ENCODE measurements at places on chromosomes 4 and X.

DNA sequence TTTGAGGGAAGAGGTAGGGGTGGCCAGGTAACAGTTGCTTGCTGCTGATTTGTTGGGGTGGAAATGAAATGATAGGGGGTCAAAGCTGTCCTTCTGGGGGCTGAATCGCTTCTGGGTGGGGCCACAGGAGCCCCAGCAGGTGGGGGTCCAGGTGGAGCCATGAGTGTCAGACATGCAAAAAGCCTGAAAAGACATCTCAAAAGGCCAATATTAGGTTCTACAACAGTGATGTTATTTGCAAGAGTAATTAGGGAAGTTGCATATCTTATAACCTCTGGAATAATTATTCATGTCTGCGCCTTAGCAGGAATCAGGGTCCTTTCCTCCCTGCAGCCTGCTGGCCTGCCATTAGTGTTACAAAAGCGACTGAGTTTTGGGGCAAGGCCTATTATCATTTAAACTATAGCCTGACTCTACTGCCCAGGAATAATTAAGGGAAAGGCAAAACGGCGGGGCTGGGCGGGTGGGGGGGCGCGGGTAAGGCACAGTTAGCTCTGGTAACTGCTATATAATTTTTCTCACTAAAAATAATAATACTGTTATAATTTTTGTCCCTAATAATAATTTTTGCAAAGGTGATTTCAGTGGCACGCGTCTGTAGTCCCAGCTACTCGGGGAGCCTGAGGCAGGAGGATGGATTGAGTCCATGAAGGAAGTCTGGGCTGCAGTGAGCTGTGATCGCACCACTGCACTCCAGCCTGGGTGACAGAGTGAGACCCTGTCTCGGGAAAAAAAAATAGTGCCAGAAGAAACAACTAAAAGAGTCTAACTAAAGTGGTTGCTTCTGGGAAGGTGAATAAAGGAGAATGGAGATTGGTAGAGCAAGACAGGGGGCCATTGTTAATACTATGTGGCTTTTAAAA is 145.7 kb downstream of the MAGEB17 start:
- DNase-seq: no peak

DNA sequence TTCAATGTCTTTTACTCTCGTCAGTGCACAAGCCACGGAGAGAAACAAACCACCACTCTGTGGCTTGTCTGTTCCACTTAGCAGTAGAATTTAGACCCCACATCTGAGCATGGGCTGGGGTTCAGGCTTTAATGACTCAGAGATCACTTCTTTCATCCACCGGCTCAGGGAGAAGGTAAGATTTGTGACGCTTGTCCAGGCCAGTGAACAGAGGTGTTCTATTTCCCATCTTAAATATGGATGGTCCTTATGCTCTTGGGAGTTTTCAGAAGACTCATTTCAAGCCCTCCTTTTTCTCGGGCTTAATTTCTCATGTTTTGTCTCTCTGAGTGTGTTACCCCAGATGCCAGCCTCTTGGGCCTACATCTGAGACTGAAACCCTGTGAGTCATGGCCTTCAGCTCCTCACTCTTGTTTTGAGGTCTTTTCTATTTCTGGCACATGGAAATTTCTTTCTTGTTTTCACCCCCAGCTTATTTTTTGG is 127.4 kb upstream of the SFRP2 start:
- DNase-seq: no peak

DNA sequence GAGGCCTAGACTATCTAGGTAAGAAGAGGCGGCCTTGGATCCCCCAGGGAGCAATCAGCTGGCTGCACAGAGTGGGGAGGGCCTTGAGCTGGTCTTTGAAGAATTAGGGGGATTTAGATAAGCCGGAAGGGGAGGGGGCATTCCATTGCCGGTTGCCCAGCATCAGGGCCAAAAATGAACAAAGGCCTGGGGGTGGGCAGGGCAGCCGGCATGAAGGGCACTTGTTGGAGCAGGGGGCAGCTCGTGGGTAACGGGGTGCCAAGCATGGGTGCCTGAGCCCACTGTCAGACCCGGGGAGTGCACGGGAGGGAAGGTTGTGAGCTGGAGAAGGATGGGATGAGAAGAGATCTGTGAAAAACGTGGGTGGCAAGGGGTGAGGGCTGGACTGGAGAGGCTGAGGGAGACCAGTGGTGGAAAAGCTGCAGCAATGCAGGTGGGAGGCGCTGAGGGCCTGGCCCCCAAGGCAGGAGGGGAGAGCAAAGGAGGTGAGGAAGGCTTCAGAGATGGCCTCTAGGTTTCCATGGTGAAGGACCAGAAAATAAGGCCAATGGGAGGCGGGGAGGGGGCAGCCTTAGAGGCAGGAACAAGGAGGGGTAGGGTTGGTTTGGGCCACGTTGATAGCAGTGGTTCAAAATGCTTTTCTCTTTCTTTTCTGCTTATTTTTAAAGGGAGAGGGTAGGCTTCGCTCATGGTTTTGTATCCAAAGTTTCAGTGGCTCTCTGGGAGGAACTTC is 8.6 kb downstream of the KLF3 start:
- no peak for DNase-seq

GRCh38 chr4:103374306-103374705 is 176.2 kb upstream of the CENPE start:
- DNase-seq: no peak

DNA sequence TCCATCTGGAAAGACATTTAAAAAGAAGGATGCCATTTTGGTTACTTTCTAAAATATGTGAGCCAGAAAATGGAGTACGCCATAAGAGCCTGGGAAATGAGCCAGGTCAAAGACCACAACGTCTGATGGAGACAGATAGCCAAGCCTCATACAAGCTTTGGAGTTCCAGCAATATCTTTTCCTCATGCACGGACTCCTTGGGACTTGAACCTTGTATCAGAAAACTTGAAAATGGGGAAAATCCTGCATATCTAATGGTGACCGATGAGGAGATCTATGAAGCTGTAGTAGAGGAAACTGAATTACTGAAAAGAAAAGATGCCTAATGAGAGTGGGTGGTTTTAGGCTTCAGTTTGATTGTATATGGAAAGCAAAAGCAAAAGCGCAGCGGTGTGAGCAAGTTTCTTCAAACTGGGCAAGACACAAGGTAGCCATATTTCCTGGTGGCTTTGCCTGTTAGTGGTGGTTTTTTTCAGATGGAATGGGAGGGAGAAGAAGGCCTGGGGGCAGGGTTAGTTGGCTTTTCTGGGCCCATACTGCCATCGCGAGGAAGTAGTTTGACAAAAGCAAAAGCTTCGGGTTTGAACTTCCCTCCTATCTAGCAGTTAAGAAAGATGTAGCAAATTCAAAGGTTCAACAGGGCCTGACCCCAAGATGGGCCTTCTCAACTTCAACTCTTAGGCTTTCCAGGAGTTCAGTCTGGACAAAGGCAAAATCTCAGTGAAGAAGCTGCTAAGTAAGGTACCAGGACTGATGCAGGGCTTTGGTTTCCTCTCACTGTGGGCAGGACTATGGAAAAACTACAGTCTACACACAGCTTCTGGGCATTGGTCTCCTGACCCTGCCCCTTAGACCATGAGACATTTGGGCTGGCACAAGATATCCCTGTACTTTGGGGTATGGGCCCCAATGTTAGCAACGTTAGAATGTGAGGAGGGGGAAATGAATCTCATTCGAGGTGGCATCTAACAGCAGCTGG is 210.0 kb upstream of the STK26 start:
- DNase-seq: no peak

GRCh38 chr4:176102414-176103063 is 36.9 kb downstream of the WDR17 start:
- no peak for DNase-seq

- no peak for DNase-seq
These were observed 106.9 kb downstream of the PPARGC1A start for GRCh38 chr4:23782778-23783437.

DNA sequence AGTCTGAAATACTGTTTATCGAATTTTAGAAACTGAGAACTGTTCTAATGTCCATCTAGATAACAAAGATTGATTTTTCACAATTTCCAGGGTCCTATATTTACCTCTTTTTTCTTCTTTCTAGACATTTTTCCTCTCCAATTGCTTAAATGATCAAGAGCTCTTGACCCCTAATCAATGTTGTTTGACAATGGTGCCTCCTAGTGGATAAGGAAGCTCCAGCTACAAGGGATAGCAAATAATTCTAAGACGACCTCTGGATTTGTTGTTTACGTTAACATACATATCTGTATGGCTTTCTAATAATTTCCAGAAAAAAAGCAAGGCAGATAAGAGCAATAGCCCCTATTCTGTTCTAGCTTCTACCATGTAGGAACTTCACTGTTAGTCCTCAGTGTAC is 35.8 kb downstream of the GPR82 start:
- no peak for DNase-seq

GRCh38 chr4:14445882-14446281 is 556.4 kb upstream of the CPEB2 start:
- no peak for DNase-seq

DNA sequence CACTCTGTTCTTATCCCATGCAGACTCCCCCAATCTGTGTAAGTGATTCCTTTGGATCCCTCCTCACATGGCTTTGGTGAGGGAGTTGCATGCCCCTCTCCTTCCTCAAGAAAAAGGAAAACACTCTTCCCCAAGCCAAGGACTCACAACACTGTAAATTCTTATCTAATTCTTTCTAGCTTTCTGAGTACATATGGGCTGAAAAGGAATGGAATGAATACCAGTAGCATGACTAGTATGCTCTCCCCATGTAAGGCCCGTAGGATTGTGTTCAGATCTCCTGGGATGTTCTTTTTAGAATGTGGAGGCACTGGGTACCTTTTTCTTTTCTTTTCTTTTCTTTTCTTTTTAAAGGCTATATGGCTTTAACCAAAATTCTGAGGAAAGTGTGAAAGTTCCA is 17.0 kb upstream of the MAGED1 start:
- no peak for DNase-seq

GRCh38 chr4:142600952-142601351 is 245.1 kb downstream of the INPP4B start:
- DNase-seq: no peak

DNA sequence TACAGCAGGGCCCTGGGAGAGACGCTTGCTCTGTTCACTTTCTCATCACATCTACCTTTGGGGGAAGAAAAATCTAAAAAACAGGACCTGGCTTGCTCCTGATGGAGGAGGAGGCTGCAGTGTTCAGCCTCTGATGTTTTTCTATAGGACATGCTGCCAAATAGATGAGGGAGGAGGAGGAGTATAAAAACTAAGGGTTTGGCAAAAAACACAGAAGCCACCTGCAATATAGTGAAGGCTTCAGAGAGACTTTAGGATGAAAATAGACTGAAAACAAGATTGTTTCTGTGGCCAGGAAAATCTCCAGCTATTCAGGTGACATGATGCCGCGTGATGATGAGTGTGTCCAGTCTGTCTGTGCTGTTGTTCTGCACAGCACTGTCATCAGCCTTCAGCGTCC is 160.6 kb downstream of the PTTG2 start:
- DNase-seq: no peak

DNA sequence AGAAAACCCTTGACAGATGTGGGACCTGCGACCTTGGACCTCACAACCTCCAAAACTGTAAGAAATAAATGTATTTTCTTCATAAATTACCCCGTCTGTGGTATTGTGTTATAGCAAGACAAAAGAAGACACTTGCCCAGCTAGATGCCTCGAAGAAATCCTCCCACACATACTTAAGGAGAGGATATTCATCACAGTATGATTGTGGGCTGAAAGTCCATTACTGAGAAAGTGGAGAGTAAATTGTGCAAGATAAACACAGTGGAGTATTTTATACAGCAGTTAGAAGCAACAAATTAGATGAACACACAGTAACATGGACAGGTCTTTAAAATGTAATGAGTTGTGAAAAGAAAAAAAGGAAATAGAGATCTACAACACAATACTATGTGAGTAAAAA is 25.8 kb upstream of the PLA2G12A start:
- DNase-seq: no peak

GRCh38 chr4:16227462-16227868 is 1.2 kb upstream of the TAPT1 start:
- DNase-seq: no peak

DNA sequence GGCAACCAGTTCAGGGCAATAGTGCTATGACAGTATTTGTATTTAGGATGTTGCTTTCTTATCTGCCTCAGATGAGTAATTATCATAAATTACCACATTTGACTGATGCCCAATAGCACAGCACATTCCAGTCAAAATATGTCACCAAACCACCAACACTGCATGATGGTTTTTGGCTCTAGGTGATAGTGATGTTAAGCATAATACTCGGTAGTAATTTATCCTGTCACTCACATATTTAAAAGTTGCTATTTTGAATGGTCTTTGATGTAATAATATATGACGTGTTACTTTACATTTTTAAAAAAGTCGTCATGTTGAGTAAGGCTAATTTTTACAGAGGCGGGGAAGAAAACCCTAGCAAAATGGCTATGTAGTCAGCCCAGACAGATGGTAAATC is 42.5 kb downstream of the UNC5C start:
- no peak for DNase-seq

- no peak for DNase-seq
These were observed 1071.2 kb downstream of the FAT4 start for GRCh38 chr4:126385954-126386353.

GRCh38 chrX:39823854-39824253 is 273.9 kb downstream of the BCOR start:
- no peak for DNase-seq

DNA sequence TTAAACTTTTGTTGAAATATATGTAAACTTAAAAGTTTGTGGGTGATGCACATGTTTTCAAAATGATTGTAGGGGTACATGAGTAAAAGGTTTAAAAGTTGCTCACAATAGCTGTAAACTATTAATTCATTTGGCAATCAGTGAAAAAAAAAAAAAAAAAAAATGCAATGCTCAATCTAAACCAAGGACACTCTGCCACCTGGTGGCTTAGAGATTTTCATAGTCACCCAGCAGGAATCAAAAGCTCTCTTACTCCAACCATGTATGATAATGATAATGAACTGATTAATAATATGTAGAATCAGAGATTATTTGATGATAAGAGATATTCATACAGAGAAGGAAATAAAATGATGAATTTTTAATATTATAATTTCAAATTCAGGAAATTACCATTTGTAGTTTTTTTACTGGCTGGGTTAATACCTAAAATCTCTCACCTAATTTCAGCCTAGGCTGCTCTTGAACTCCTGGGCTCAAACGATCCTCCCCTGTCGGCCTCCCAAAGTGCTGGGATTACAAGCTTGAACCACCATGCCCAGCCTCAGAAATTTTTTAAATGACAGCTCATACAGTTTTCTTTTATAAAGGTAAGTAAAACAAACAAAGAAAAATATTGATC is 46.9 kb upstream of the SLC25A4 start:
- DNase-seq: no peak

GRCh38 chr4:89427782-89428181 is 120.2 kb upstream of the GPRIN3 start:
- no peak for DNase-seq

GRCh38 chr4:89140168-89140759 is 28.9 kb downstream of the TIGD2 start:
- DNase-seq: no peak

All from stimulated activated CD4-positive, alpha-beta T cell treated with anti-CD3 and anti-CD28 coated beads, Interleukin-1b, Interleukin-23, amount 100 ng/mL, for 24 hours (primary cell).